ENCODE measurements at places on chromosomes 1 and 21.
A peak's percentile ranks its signal among the peaks of the same experiment; 100 is the strongest.

DNA sequence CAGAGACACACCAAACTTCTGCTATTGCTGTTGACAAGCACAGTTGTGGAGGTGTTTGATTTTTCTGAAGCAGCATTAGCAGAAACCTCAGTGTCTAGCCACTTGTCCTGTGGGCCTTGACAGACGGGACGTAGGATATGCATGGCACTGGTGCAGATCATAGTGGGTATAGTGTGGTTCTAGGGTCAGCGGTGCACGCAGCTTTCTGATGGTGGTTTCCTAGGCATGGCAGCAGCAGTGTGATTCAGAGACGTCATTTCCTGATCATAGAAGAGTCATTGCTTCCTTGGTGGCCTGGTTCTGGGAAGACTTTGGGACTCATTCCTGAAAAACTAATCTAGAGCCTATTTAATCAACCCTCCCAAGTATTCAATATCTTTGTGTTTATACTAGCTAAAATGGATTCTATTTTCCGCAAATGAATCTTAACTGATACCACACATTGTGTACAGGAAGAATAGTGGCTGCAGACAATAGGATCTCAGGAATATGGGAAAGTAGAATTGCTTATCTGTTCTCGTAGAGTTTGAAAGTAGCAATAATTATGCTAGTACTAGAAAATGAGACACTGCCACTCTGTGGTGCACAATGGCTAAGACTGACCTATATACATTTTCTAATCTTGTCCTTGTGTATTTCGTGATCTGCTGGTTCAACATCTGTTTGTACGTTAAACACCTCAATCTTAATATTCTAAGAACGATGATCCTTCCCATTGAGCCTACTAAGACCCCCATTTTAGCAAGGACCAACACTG lies 2.8 kb upstream of the USP1 start:
- no peak for DNase-seq

DNA sequence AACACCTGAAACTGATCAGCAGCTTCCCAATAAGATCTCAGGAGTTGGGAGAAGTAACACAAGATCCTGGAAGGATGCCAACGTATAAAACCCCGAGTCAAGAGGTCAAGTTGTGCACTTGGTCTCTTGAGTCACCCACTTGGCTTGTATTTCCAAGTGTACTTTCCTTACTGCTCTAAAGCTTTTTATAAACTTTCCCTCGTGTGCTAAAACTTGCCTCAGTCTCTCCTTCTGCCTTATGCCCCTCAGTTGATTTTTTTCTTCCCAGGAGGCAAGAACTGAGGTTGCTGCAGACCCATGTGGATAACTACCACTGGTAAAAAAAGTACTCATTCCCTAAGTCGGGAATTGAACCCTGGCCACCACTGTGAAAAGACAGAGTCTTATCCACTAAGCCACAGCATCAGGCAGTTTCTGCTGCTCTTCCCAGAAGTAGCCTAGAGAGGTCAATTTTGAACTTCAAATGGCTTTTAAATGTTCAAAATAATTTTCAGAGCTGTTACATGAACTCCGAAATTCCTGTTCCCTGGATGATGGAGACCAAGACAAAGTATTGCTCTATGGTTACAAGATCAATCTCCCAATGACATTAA lies 28.9 kb downstream of the ITLN2 start:
- DNase-seq: no peak

- no peak for DNase-seq
These were observed 8.4 kb upstream of the CAMTA1 start for GRCh38 chr1:6776895-6777294.

- peak; percentile 79 for DNase-seq
These were observed 54.5 kb downstream of the COL6A1 start for GRCh38 chr21:46035809-46036695.

- no peak for DNase-seq
These were observed 88.8 kb downstream of the MRPL39 start for GRCh38 chr21:25518491-25518911.

DNA sequence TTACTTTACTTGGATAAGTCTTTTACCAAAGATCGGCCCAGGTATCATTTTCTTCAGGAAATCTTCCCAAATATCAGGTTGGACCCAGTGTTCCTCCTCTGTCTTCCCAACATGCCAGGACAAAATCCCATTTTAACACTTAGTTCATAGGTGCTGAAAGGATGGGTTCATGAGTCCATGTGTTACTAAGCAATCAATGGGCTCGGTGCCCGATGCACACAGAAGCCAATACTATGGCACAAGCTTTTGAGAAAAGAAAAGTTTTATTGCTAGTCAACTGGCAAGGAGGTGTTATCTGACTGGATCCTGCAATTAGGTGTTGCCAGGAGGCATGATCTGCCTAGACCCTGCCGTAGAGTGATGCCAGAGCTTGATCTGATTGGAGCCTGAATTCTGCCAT lies 133.3 kb upstream of the SLC44A3 start:
- DNase-seq: no peak

DNA sequence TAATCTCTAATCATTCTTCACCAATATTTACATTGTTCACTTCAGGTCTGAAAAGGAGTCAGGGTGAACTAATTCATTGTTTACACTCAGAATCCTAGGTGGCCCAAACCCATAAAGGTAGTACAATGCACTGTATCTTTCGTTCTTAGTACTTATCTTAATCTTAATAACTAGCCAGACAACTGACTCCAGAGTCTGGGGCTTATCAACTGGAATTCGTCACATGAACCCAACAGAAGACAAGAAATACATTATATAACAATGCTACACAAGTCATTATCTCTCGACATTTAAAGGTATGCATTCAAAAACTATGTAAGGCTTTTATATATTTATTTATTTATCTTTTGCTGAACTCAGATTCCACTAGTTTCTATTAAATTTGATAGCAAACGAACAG lies 125.9 kb upstream of the ESRRG start:
- no peak for DNase-seq

DNA sequence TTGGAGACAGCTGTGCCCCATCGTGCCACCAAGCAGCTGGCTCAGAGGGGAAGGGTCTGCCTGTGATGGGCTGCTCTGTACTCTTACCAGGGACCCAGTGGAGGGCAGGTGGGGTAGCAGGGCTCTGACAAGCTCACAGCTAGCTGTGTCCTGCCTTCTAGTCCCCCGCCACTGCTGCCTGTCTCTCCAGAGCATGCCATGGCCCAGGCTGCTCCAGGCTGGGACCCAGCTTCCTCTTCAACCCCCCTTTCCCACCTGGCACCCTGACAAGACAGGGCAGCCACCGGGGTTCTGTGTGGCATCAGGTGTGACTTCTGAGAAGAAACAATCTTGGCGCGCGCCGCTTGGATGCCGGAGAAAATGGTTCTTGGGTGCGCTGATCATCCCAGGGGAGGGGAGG lies 92.3 kb upstream of the ACTL8 start:
- no peak for DNase-seq

DNA sequence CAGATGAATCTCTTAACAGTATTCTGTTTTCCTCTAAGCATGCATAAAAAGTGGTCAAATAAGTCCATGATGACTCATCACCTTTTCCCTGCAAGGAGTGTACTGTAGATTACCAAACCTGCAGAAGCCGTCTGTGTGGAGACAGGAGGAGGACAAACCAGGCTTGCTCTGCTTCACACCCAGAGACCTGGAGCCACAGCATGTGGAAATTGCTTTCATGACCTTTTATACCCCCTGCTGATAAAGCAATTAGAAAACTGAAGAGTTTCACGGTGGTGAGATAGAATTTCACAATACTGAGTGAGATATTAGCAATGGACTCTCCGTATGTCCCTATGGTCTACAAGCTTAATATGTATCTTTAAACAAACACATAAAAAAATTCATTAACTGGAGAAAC lies 9.4 kb downstream of the CORT start:
- no peak for DNase-seq

DNA sequence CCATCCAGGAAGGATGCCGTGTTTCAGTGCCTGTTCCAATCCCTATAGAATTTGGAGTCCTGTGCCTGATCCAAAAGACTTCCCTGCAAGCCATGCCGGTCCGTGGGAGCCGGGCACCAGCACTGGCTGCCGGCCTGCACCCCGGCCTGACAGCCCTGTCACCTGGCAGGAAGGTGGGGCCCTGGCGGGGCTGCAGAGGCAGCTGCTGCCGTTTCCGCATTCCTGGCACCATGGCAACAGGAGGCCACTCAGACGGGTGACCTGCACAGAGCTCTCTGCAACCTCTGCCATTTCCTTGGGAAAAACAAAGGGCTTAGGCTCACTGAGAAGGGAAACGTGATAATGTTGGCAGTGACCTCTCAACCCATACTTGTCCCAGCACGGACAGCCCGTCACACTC lies 63.2 kb upstream of the TMEM51 start:
- DNase-seq: no peak

GRCh38 chr1:19385869-19386591 lies 73.9 kb downstream of the SLC66A1 start:
- DNase-seq: peak; percentile 71

DNA sequence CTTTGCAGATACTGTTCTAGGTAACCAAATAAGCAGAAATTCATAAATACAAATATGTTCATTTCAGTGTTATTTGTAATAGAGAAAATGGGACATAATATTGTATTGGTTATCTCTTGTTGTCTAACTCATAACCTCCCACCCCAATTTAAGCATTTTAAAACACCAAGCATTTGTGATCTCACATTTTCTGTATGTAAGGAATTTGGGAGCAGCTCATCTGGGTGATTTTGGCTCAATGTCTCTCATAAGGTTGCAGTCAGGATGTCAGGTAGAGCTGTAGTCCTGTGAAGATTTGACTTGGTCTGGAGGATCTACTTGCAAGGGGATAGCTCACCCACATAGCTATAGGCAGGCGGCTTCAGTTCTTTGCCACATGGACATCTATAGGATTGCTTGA lies 29.5 kb downstream of the CEP350 start:
- no peak for DNase-seq

DNA sequence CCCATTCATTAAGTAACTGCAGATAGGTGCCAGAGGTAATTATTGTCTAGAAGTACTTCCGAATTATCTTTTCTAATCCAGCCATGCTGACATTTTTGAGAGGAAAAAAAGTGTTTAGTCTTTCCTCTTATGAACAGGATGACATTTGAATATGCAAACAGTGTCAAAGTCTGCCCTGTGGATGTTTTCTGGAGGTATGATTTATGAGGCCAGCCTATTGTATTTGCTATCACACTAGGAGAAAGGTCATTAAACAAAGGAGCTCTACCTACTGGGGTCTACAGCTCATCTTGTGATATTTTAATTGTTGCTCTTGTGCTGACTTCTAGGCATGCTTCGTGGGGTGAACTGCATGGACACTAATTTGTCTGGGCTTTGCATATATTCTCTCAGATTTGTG lies 559.7 kb upstream of the CAMK1G start:
- DNase-seq: no peak

- DNase-seq: no peak
These were observed 73.5 kb downstream of the KAZN start for GRCh38 chr1:14672005-14672404.

DNA sequence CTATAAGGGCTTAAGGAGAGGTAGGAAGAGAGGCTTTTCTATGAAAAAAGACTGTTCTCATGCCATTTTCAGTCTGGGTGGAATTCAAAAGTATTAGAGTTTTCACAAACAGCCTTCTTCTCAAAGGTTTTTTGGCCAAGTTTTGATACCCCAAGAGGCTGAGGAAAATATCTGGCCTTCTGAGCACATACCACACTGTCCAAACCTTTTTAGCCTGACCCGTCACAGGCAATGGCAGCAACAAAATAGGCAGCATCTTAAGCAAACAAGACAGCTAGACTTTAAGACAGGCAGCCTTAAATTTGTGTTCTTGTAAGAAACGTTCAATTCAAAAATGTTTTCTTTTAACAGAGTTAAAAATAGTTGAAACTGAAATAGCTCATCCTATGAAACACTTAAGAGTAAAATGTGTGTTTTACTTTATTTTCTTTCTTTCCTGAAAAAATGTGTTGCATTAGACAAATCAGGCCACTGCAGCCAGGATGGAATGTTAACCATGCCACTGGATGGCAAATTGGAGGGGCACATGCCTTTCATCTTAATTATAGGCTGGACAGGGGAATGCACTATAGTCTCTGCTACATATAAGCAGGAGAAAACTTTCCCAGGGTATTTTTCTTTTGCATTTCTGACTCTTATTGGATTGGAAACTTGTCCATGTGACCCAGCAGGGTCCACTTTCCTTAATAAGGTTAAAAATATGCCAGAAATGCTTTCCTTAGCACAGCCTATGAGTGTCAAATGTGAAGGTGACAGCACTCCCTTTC lies 315.0 kb downstream of the TGFB2 start:
- no peak for DNase-seq

DNA sequence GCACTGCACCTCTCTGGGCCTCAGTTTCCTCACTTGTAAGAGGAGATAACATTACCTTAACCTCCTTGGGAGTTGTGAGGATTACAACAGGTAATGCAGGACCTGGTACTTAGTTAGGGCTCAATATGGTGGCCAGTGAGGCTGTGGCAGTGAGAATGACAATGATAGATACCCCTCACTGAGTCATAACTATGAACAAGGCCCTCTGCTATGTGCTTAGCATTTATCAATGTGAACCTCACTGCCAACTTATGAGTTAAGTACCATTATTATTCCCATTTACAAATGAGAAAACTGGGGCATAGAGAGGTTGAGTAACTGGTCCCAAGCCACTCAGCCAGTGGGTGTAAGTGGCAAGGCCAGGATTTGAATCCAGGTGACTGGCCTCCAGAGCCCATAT lies 64.4 kb downstream of the HMGB4 start:
- no peak for DNase-seq

GRCh38 chr1:70072231-70072751 lies 133.1 kb downstream of the LRRC40 start:
- no peak for DNase-seq

- no peak for DNase-seq
These were observed 121.9 kb upstream of the BMP8A start for GRCh38 chr1:39369565-39369964.

DNA sequence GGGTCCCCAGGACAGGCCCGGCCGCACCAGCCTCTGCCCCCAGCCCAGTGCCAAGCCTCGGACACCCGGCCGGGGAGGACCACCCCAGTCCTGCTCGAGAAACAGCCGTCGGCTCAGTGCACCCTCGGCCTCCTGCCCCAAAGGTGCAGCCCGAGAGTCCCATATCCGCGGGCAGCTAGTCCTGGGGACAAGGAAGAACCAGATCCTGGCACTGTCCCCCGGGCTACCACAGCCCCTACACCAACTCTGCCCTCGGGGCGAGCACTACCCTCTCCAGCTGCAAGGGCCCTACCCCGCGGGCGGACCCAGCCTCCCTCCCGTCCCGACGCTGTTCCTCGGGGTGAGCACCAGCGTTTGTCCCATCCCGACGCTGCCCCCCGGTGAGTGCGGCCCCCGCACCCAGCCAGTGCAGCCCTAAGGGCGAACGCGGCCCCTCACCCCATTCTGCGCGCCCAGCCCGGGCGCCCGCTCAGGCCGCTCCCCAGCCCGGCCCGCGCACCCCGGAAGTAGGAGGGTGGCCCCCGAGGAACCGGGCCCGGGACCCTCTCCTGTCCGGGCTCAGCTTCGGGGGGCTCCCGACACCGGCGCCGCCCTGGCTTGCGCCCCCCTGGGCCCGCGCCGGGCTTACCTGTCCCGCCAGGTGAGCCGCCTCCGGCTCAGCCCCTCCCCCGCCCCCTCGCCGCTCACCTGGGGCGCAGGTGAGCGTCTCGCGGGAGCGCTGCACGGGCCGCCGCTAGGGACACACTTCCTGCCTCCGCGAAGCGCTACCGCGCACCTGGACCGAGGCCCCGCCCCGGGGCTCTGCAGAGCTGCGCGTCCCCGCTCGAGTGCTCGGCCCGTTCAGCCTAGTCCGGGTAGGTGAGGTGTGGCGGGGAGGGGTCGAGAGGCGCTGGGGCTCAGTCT lies at the start of gene KDF1:
TSS of gene KDF1 (minus strand) at position 747 of the 903 bp plus-strand sequence. CDS start 8,088 bp downstream, outside the sequence.
- no peak for DNase-seq

- DNase-seq: peak; percentile 29
These were observed 641 bp upstream of the ZBTB21 start for GRCh38 chr21:42010507-42011495.

GRCh38 chr1:184425449-184426277 lies 38.8 kb downstream of the C1orf21 start:
- peak; percentile 50 for DNase-seq

All from uterus (tissue), 4 donors.